NCI-H69 (cell line): ENCODE measurements at places on chromosomes 3 and 15.

DNA sequence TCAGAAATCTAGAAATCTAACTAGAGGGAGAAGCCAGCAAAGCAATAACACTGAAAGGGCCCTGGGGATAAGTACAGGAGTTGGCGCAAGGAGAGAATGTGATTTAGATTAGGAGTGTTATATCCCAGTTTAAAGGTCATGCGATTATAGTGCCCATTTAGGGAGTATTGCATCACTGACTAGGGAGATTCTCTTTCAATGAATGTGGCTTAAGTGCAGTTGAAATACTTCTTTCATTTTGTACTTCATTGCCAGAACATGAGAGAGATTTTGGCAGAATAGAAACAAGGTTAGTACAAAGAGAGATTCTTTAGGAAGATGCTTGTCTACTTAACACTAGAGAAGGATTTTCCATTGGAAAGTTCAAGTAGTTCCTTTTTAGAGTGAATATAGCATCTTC is 13.9 kb downstream of the ROBO2 start:
- DNase-seq = peak; percentile 63

DNA sequence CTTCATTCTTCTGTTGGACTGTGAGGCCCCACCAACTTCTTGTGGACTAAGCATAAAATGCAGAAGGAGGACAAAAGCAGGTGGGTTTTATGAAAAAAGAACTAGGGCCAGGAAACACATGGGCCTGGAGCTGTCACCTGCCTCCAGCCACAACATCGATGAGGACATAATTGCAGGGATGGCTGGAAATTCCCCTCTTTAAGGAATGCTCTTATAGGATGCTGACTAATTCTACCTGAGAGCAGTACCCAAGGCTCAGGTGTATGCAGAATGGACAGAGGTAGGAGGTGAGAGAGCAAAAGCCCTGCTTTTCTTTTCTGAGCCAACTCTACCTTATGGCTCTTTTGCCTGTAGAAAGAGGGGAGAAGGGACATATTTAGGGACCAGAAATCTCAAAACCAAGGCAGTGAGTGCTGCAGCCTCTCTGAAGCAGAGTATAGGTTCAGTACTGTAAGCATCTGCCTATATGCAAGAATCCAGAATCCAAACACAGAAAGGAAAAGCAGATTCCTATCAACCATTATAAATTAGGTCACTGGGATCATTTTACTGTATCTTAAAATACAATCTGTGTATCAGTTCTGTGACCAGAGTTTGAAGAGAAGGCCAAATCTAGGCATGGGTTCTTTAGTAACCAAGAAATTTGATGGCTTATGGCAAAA is 205.3 kb upstream of the WNT5A start:
- DNase-seq = peak; percentile 7

- no peak for DNase-seq
Measured at GRCh38 chr15:66844041-66844746, 142.2 kb downstream of the SMAD6 start.

GRCh38 chr3:71031914-71032521 is 551.5 kb downstream of the FOXP1 start:
- peak; percentile 82 for DNase-seq

DNA sequence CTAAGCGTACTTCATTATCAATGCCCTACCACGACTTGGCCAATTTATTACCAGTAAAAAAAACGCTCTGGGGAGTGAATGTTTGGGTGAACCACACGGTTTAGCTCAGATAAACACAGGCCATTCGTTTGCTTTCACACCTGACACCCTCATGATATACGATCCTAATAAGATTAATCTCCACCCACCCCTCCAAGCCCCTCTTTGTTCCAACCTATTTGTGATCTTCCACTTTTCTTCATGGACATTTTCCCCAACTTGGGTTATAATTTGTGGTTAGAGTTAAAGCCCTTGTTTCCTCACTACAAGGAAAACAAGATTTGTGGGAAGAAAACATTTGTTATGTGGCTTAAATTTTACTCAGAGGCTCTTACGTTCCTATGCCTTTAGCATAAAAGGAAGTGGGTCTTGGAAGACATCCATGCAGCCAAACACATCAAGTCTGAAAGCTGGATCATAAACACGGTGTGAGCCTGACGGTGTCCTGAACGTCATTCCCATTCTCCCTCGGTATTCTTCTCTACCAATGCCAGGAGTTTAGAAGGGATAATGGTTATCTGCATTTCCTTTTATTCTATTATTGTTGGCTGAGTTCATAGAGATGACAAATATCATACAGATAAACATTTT is 518.9 kb downstream of the NR2F2 start:
- peak; percentile 1 for DNase-seq

DNA sequence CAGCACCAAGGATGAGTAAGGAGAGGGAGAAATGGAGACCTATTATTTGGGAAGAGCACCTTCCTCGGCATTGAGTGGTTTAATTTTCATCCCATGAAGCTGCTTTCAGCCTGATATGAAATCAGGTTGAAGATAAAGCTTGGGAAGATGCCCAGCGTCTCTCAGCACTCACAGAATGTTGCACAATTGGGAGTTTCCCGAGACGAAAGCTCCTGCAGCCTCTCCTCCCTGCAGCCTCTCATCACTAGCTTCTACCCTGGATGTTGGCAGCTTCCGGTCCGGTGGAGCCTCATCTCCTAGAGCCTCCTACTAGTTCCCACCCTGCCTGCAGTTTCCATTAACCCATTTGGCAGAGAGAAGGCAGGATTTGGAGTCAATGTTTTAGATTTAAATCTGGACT is 40.3 kb downstream of the EDEM1 start:
- DNase-seq = no peak

- DNase-seq = peak; percentile 0
Measured at GRCh38 chr3:41026394-41027177, 172.7 kb upstream of the CTNNB1 start.

DNA sequence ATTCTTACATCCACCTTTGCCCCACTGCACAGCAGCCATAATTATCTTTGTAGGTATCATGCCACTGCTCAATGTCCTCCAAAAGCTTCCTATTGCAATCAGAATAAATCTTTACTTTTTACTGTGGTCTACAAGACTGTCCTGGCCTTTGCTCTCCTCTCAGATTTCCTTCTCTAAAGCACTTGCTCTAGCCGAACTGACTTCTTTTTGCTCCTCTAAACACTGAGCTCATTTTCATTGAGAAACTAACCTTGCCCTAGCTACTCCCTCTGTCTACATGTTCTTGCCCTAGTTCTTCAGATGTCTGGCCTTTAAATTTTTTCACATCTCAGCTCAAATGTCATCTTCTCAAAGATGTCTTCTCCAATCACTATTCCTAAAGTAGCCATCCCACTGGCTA is 342.8 kb downstream of the TBC1D5 start:
- DNase-seq = no peak

DNA sequence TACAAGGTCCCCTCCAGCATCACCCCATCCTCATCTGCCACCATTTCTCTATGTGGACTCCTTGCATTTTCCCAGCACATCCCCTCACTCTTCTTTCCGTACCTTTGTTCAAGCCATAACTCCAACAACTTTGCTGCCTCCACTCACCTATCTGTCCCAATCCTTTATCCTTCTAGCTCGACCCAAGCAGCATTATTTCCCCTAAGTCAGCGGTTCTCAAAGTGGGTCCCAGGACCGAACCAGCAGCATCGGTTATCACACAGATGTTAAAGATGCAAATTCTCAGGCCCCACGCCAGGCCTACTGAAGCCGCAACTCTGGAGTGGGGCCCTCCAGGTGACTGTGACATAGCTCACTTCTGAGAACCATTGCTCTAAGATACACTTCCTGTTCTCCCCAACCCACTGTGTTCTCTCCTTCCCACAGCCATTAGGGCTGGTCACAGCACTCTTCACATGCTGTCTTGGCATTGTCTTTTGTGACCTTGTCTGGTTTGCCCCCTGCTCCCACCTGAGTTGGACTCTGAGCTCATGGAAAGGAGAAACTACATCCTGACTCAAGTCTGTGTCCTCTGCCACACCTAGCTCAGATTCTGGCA is 56.2 kb downstream of the AAGAB start:
- no peak for DNase-seq

GRCh38 chr3:151611419-151611818 is 122.3 kb upstream of the AADACL2 start:
- DNase-seq = no peak

GRCh38 chr3:58198362-58198761 is 12.4 kb downstream of the DNASE1L3 start:
- no peak for DNase-seq

DNA sequence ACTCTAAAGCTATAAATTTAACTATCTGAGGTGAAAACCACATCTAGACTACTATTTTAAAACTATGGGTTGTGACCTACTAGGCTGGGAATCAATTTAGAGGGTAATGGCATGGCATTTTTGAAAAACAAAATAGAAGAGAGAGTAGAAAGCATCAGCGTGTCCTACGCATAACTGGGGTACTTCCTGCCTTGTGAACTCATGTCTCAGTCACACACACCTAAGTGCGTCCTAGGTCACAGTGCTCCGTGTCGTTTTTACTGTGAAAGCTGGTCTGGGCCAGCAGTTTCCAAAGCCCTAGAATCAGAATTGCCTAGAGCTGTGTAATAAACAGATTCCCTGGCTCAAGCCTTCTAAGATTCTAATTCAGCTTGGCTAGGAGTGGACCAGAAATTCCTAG is 32.3 kb downstream of the RFT1 start:
- DNase-seq = no peak

GRCh38 chr3:138197058-138197457 is 10.0 kb downstream of the ARMC8 start:
- DNase-seq = no peak

DNA sequence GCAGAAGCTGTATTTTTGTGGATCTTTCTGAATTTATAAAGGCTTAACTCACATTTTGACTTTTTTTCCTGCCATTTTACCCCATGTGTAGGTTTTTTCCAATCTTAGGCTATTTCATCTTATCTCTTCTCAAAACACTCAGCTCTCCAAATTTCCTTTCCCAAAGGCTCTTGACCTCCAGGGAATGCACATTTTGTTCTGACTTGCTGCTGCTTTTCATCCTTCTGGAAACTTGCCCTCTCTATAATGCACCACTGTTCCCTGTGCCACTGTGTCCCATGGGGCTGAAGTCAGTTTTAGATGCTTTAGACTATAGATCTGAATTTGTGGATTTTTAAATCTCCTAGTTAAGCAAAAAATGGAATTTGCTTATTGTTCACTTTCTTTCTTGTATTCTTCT is 9.1 kb downstream of the PYDC2 start:
- DNase-seq = no peak

DNA sequence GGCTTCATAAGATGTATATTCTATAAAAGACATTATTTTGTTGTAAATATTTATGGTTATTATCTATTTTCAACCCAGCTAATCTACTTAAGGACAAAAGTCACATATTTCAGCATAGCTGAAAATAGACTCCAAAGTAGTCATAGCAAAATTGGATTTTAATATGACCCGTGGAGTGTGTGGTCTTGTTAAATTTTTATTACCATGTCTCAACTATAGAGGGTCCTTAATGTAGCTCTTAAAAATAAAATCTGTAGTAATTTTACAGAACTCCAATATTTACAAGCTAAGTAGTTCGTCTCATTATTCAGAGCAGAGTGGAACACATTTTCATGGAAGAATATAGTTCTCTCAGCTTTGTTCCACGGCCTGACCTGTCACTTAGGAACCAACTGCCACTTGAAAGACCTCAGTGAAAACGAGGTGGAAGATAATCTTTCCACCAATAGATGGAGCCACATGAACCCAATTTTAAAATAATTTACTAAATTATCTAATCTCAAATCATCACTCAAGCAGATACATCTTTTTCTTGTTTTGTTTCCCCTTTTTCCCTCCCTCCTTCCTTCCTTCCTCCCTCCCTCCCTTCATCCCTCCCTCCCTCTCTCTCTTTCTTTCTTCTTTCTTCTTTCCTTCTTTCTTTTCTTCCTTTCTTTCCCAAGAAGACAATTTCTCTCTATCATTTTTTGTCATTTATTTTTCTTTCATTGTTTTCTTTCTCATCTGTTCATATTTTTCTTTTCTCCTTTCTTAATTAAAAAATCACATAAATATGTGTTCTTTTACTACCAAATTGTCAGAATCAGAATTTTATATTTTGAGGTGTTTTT is 97.2 kb downstream of the CLDN1 start:
- peak; percentile 25 for DNase-seq

GRCh38 chr3:141328286-141329166 is 39.8 kb upstream of the ZBTB38 start:
- DNase-seq = no peak

- DNase-seq = no peak
Measured at GRCh38 chr3:53122933-53123305, 7.3 kb downstream of the RFT1 start.

GRCh38 chr15:36757189-36757814 is 177.9 kb downstream of the CDIN1 start:
- peak; percentile 59 for DNase-seq

- DNase-seq = no peak
Measured at GRCh38 chr3:120192579-120192978, 92.4 kb downstream of the GPR156 start.

DNA sequence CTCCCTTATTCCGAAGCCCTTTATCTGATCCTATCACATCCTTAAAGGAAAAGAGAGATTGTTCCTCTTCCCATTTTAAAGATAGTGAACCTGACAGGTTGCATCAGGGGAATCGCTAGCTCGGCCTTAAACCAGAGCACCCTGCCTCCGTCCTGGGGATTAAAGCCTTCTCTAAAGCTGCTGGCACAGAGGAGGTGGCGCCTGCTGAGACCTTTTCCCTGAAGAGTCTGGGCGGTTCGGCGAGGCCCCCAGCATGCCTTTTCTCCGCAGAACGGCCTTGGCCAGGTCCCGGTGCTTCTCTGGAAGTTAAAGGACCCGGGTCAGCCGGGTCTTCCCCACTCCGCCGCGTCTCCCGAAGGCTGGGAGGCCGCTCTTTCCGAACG is 593 bp downstream of the FAM219B start:
- DNase-seq = peak; percentile 44

GRCh38 chr3:133655731-133656515 is 5.8 kb downstream of the TOPBP1 start:
- no peak for DNase-seq

DNA sequence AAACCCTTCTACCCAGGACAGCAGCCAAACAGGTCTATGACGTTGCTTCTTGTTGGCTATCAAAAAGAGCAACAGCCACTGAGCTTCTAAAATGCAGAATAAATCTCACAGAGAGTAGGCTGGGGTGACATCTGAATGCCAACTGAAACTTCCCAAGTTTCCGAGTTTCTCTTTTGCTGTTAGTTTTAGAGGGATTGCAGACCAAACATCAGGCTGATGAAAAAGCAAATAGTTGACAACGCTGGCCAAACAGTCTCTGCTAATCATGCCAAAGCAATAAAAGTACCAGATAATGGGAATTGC is 670 bp upstream of the CBLB start:
- no peak for DNase-seq

GRCh38 chr15:77347197-77347596 is 72.7 kb downstream of the PEAK1 start:
- DNase-seq = peak; percentile 18

DNA sequence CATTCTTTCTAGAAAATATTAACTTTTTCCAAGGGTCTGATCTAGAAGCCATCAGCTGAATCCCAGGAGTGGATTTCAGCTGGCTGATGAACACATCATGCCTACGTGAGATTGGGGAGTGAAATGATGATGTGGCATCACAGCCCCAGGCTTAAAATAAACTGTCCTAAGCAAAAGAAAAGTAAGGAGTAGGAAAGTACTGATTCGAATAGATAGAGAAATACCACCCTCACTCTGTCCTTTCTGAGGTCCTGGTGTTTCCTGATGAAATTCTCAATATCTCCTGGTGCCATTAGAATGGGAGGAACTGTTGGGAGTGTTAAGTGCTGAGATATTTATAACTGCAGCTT is 376.8 kb upstream of the SEMA6D start:
- DNase-seq = no peak
